NCI-H2081 treated with DMSO at 0.1 percent for 48 hours (cell line): ENCODE measurements at places on chromosomes 7 and 10.

DNA sequence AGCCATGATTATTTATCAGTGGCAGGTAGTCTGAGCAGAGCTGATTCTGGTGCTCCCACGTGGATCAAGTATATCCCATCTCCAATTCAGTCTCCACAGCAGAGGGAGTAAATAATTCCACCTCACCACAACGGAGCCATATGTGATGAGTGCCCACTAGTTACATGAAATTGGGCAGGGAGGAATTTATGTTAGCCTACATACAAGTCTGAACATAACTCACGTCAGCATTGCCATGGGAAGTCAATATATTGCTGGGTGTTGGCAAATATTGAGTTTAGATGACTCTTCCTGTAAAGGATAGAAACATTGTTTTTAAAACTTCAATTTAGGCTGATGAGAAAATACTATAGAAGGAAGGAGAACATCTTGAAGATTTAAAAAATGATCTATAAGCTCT lies 269.0 kb upstream of the BMPER start:
- no peak for DNase-seq

- no peak for DNase-seq
Observed at GRCh38 chr7:150665089-150665748, 20.3 kb upstream of the GIMAP2 start.

- DNase-seq = no peak
Observed at GRCh38 chr7:17939211-17939605, 1.1 kb downstream of the SNX13 start.

GRCh38 chr7:134941185-134941900 lies 45.0 kb upstream of the AGBL3 start:
- no peak for DNase-seq

DNA sequence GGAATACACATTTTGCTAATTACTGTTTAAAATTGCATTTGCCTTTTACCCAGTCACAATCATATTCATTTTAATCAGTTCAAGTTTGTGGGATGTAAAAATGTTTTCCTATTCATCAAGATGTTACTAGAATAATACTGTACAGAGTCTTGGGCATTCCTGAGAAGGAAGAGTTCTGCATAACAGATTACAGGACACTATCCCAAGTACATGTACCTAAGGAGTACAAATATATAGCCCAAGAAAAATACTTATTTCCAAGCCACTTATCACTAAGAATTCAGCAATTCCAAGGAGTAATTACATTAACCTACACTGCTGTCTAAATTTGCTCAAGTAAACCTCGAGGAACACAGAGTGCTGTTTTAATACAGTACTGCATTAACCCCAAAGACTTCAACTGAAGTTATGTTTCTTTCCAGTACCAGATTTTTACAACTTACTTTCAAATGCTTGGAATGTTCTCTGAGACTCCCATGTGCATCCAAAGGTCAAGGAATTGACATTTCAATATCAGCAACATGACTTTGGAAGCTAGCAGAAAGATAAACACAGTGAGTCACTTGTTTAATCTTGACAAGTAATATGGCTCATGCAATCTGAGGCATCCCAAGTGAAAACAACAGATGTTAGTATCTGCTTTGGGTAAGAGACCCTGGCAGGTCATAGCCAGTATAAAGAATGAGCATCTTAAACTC lies 125.4 kb upstream of the BET1 start:
- DNase-seq = no peak

DNA sequence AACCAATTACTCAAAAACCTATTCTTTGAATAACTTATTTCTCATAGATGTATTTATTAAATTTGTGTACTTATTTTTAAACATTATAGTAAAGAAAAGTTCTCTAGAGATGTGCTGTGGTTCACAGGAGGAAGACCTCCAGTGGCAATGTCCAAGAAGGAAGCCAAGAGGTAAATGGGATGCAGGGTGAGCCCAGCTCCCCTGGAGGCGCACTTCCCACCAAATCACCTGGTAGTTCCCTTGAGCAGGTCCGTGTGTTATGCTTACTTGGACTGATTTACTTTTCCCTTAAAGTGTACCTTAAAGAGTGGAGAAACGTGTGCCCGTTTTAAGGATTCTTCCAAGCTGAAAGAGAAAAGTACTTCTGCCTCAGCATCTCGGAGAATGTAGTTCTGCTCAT lies 55.3 kb downstream of the PAXIP1 start:
- DNase-seq = no peak

GRCh38 chr10:129372172-129372571 lies 94.9 kb upstream of the MGMT start:
- DNase-seq = no peak

- DNase-seq = no peak
Observed at GRCh38 chr7:17369691-17370426, 71.4 kb downstream of the AHR start.

- DNase-seq = no peak
Observed at GRCh38 chr7:122652876-122653275, 46.0 kb downstream of the RNF133 start.
